ENCODE measurements at places on chromosomes 6 and 20. TPM values are rescaled to one million over a fixed set of nuclear protein-coding genes. Genes with fewer than 3 reads are reported as not detected.

DNA sequence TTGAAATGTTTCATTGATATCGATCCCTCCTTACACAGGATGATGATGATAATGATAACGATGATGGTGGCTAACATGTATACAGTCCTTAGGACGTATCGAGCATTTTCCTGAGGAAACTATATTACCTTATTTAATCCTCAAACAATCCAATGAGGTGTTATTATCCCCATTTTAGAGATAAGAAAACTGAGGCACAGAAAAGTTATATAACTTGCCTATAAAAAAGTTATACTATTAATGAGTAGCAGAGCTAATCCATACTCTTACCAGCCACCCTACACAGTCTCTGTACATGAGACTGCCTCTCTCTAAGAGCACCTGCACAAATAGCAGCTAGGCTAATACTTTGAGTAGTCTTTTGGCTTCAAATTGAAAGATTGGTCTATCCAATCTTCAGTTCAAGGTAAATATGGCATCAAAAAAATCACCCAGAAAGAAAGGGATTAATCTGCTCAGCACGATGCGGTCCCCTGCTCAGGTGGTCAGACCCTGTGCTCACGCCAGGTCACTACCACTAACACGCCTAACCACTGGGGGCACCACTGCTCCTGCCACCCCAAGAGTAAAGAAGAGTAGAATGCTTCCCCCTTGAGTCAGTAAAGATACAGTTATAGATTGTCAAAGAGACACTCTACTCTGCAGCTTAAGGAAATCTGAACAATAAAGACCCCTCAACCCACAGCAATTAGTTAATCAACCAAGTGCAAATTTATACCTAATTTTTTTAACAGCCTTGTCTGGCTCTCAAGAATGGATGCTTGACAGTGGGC, 15.0 kb downstream of the GABBR1 start:
- peak; percentile 18 for DNase-seq

DNA sequence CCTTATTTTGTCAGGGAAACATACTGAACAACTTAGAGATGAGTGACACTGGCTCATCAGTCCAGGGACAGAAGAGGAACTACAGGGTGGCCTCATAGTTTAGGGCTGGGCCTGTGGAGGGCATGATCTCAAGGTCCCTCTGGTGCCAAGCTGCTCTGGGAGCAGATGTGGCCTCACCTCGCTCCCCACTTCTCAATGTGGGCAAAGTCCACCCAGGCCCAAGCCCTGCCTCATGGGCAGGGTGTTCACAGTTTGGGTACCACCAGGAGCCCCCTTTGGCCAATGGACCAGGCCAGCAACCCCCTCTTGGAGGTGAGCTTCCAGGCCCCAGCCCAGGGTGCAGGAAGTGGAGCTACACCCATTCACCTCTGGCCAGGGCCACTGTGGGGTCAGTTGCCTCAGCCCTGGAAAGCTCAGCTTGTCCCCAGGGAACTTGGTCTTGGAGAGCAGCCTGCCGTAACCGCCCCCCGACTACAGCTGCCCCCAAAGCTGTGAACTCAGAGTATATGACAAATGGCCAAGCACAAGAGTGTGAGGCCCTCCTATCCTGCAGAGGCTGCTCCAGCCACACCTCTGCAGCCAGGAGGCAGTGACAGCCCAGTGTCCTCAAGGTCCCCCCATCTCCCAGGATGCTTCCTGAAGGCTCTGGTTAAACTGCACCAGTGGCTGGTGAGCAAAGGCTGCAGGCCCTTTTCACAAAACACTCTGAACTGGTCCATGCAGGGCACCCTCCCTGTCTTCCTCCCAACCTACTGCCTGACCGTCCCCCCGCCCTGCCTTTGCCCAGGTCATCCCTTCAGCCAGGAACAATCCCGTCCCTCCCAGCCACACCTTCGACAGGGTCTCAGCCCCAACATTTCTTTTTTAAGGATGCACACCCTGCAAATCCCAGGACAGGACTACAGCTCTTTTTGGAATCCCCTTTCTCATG, 3.6 kb downstream of the ADISSP start:
- DNase-seq, result no peak

DNA sequence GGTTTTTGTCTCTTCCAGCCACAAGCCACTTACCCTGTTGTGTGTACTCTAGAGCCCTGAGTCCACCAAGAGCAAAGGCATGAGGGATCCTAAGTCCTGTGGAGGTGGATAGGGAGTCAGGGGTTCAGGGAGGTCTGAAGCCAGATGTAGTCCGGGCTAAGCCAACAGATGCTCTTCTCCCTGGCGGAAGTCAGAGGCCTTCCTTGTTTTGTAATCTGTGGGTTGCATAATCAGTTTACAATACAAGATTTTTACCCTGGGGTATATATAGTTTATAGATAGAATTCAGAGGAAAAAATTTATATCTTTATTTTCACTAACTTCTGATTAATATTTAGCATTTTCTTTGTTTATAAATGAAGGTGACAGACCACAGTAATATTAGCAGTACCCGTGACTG, 9.2 kb downstream of the LAMP5 start:
- DNase-seq, result no peak

The PNLDC1 gene
- not detected for total RNA-seq

All from OCI-LY7 (cell line).